Fibroblast of skin of left quadriceps (primary cell): ENCODE measurements at places on chromosomes 6 and 20.

- DNase-seq: no peak
Measured at GRCh38 chr6:111841822-111842221, 31.4 kb downstream of the FYN start.

- no peak for DNase-seq
Measured at GRCh38 chr20:42093542-42094440, 475.6 kb upstream of the CHD6 start.

DNA sequence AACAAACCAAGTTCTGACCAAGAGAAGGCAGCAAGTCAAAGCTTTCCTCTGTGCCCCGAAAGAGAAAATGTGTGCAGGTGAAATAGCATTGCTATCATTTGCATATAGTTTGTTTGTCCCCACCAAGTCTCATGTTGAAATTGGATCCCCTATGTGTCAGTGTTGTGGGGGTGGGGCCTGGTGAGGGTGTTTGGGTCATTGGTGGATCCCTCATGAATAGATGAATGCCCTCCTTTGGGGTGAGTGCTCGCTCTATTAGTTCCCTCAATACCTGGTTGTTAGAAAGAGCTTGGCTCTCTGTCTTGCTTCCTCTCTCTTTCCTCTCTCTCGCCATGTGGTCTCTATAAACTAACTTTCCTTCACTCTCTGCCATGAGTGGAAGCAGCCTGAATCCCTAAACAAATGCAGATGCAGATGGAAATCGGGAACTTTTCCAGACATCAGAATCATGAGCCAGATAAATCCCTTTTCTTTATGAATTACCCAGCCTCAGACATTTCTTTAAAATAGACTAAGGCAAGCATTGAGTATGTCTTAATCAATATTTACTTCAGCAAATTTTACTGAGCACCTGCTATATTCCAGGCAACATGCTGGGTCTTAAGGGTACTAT, 43.8 kb upstream of the SYNDIG1 start:
- DNase-seq: no peak

DNA sequence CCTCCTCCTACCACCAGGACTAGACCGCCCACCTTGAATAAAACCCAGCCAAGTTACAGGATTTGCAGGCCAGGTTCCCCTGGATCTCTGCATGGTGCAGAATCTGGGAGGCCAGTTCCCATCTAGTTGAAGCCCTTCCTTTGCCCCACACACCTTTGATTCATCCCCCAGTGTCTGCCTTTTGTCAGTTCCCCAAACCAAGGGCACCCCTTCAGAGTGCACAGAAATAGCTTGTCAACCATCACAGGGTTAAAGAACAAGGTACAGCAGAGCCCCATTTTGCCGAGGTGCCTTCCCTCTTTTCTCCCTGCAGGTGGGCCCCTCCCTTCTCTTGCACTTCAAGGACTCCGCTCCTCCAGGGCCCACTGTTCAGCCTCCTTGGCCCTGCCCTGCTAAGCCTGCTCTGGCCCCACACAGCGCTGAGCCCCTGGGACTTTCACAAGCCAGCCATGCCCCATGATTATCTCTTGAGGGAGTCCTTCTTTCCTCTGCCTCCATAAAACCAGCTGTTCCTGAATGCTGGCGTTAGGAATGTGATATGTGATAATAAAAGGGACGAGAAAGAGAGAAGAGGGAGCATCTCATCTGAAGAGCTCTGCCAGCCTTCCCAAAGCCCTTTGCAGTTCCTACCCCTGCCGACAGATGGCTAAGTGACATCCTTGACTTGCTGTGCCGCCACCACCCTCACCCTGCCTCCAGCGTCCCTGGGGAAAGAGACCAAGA, 280.3 kb downstream of the CDC5L start:
- DNase-seq: no peak

DNA sequence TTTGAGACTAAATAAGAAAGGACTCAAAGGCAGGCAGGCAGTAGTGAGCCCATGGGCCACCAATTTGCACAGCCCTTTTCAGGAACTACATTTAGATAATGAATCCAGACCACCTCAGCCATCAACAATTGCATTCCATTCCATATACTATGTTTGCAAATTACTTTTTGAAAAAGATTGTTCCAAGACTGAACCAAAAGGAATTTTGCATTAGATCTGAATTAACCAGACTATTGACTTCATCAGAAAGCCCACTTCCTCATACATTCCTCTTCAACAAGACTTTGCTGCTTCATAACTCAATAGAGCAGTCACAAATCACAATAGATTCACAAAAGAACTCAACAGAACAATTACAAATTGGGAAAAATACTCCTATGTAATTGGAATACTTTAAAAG, 229.1 kb downstream of the SIM1 start:
- no peak for DNase-seq

- no peak for DNase-seq
Measured at GRCh38 chr6:39891976-39892375, 42.3 kb downstream of the MOCS1 start.

DNA sequence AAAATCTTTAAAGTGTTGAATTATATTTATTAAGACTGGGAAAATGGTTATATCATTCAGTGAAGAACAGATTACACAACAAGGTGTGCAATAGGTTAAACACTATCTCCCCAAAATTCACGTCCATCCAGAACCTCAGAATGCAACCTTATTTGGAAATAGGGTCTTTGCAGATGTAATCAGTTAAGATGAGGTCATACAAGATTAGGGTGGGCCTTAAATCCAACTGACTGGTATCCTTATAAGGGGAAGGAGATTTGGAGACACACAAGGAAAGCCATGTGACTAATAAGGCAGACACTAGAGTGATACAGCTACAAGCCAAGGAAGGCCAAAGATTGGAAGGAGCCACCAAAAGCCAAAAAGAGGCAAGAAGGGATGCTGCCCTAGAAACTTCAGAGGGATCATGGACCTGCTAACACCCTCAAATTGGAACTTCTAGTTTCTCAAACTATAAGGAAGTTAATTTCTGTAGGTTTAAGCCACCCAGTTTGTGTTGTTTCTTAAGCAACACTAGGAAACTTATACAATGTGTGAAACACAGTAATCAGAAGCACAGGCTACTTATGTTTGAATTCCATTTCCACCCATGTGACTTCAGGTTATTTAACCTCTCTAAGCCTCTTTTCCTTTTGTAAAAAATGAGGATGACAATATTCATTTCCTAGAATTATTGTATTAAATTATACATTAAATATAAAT, 16.9 kb downstream of the ILRUN start:
- no peak for DNase-seq
